ENCODE measurements at places on chromosomes 1 and 21. TPM values are rescaled to one million over a fixed set of nuclear protein-coding genes. Genes with fewer than 3 reads are reported as not detected.

ZNF648 gene
- not detected for total RNA-seq

ADGRL4 gene
- not detected for total RNA-seq

TMOD4 gene
- not detected for total RNA-seq

MRPL55 gene
- total RNA-seq, result 81.3 TPM

HSD3B2 gene
- not detected for total RNA-seq

GJB3 gene
- 6.3 TPM for total RNA-seq

NPR1 gene
- total RNA-seq, result 1.2 TPM

OR2L13 gene
- total RNA-seq, result not detected

EEIG2 gene
- total RNA-seq, result 6.1 TPM

CCDC17 gene
- 0.37 TPM for total RNA-seq

TRIM46 gene
- 1.4 TPM for total RNA-seq

SPRR5 gene
- not detected for total RNA-seq

SLC25A34 gene
- total RNA-seq, result 0.25 TPM

CD34 gene
- total RNA-seq, result 0.17 TPM

GCSAML gene
- not detected for total RNA-seq

EVA1C gene
- 39.8 TPM for total RNA-seq

SYTL1 gene
- total RNA-seq, result 0.53 TPM

PRKCZ gene
- 6.5 TPM for total RNA-seq

FBLIM1 gene
- total RNA-seq, result 26.3 TPM

ECM1 gene
- 1.7 TPM for total RNA-seq

CR1L gene
- total RNA-seq, result not detected

FNDC10 gene
- 5.2 TPM for total RNA-seq

All from A549 treated with RU486 at 1 μM for 4 hours (cell line).